ENCODE measurements at places on chromosomes 1 and 21.

- DNase-seq, result no peak
Observed at GRCh38 chr1:165828669-165829329, 1.4 kb downstream of the UCK2 start.

DNA sequence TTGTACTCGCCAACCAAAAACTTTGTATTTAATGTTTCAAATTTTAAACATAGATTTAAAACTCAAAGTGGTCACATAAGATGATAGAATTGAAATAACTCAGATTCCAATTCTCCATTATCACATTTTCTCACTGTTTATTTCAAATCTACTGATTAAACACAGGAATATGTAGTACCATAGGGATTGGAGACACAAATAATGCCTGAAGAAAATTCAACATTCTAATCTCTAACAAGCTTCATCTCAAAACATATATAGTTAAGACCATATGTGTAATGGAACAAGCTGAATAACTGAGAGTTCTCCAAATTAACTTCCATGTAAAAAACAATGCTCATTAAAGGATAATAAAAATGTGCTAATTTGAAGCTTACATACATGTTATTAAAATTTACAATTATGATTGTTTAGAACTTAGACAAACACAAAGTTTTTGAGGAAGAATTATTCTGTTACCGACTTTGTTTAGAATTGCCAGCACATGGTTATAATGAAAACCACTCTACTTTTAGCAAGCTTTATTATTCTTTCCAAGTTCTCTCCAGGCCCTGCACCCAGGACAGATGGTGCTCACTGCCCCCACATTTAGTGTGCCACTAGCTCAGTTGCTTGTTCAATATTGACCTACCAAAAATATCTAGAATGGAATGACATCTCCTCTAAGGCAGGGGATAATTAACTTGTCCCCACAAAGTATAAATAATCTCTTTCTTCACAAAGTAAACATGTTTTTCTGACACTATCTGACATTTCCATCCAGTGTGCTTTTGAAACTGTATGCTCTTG, 467.2 kb downstream of the TTLL7 start:
- DNase-seq, result no peak

GRCh38 chr21:28142697-28143096, 850.0 kb downstream of the LTN1 start:
- DNase-seq, result no peak

GRCh38 chr1:14137411-14138134, 437.6 kb downstream of the PRDM2 start:
- DNase-seq, result no peak

DNA sequence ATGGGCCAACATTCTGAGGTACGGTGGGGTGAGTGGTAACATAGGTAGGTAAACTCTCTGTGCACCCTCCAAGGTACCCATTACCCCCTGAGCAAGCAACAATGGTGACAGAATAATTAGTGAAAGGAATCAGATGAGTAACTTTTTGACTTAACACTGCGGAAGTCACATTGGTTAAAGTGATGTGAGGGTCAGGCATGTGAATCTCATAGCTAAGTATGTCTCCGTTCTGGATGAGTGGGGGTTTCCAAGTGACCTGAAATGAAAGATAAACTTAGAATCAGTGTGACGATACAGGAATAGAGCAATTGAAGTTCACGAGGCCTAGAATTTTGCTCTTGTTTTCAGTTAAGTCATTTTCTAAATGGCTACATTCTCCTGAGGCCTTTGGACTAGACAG, 311.7 kb downstream of the KCTD3 start:
- DNase-seq, result no peak

Measured in stimulated activated CD8-positive, alpha-beta memory T cell treated with anti-CD3 and anti-CD28 coated beads, Interleukin-4, amount 100 ng/mL, for 1 hour (primary cell).